ENCODE measurements at places on chromosomes 12 and 14.

- DNase-seq: no peak
- H3K36me3 ChIP-seq: peaks cover 23% of the 10 kb centered on the region
- H3K4me1 ChIP-seq: peaks cover 59% of the 10 kb centered on the region
- H3K27me3 ChIP-seq: peaks cover 5% of the 10 kb centered on the region
- peak overlapping the region; percentile 93 for H3K4me3 ChIP-seq
Observed at GRCh38 chr12:25384893-25385248, 134.1 kb upstream of the KRAS start.

- H3K4me3 ChIP-seq: no peak overlapping the region
- no peaks in the 10 kb centered on the region for H3K36me3 ChIP-seq
- H3K27ac ChIP-seq: no peak overlapping the region
- H3K27me3 ChIP-seq: no peaks in the 10 kb centered on the region
- no peaks in the 10 kb centered on the region for H3K4me1 ChIP-seq
Observed at GRCh38 chr12:72081777-72082176, 143.1 kb downstream of the TPH2 start.

- H3K27me3 ChIP-seq: no peaks in the 10 kb centered on the region
- peaks cover 14% of the 10 kb centered on the region for H3K4me1 ChIP-seq
- no peak overlapping the region for H3K27ac ChIP-seq
- DNase-seq: no peak
Observed at GRCh38 chr12:125070661-125071390, 5.6 kb downstream of the AACS start.

- DNase-seq: no peak
- H3K27me3 ChIP-seq: no peaks in the 10 kb centered on the region
- H3K4me1 ChIP-seq: peaks cover 5% of the 10 kb centered on the region
- H3K4me3 ChIP-seq: no peak overlapping the region
- H3K36me3 ChIP-seq: no peaks in the 10 kb centered on the region
- H3K27ac ChIP-seq: no peak overlapping the region
Observed at GRCh38 chr12:128930606-128931005, 77.3 kb downstream of the GLT1D1 start.
